ENCODE measurements at places on chromosomes 3 and 15. TPM values are rescaled to one million over a fixed set of nuclear protein-coding genes. Genes with fewer than 3 reads are reported as not detected.

Gene LCTL
- not detected for total RNA-seq

Gene AEN
- total RNA-seq = 6.7 TPM

Gene TRIM69
- 17.4 TPM for total RNA-seq

Gene CMTM8
- 16.8 TPM for total RNA-seq

Gene OSTN
- total RNA-seq = not detected

Gene ECE2
- total RNA-seq = not detected

DNA sequence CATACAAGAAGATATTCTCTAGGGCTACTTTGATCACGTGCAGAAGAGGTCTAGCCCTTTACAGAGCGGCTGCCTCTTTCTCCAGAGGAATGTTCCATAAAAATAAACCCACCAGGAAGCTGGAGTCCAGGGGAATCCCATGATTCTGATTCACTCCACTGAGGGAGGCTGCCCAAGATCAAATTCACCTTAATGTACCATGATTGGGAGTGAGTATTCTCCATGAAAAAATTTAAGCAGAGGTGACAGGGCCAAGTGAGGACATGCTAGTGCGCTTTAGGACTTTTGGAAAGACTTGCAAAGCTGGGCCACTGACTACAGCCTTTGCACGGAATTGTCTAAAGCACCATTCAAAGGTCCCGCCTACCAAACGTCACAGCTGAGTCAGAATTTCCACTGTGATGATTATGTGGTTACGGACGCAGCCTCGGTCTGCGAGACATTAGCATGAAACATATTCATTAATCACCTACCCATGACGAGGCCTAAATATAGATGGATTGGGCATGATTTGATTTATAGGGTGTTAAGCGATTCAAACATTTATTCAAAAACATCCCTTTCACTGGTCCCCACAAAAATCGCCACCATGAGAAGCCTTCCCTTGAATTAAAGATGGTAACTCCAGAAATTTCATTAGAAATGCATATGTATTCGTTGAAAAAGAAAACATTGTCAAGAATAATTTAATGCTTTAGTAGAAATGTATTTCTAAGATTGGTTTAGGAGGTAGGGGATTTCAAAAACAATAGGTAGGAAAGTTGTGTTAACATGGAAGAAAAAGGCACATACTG, 152.6 kb downstream of the GREM1 start:
- DNase-seq = no peak
- no peak overlapping the region for H3K27ac ChIP-seq
- no peak overlapping the region for H3K4me3 ChIP-seq
- H3K27me3 ChIP-seq = no peaks in the 10 kb centered on the region

DNA sequence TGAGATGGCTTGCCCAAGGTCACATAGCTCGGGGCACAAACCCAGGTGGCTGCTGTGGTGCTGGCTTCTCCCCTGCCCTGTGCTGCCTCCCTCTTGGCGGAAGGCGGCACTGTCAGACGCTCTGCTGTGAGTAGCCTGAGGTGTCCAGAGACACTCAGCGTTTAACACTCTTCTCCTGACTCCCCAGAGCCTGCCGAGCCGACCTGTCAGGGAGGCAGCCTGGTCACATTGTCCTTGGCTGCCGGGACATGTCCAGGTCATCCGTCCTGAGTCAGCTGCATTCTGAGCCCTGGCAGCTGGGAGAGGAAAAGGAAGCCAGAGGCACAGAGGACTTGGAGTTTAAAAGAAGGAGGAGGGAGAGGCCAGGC, 4.7 kb downstream of the LMAN1L start:
- H3K27ac ChIP-seq = peak overlapping the region; percentile 4
- H3K4me1 ChIP-seq = peaks cover 37% of the 10 kb centered on the region
- H3K4me3 ChIP-seq = no peak overlapping the region
- no peaks in the 10 kb centered on the region for H3K27me3 ChIP-seq

GRCh38 chr3:160448845-160449635, 546 bp downstream of the TRIM59 start:
- DNase-seq = no peak
- no peaks in the 10 kb centered on the region for H3K36me3 ChIP-seq
- H3K27me3 ChIP-seq = no peaks in the 10 kb centered on the region

GRCh38 chr15:73732930-73733329, 20.2 kb downstream of the INSYN1 start:
- H3K4me1 ChIP-seq = no peaks in the 10 kb centered on the region
- H3K4me3 ChIP-seq = no peak overlapping the region
- H3K36me3 ChIP-seq = no peaks in the 10 kb centered on the region
- H3K27ac ChIP-seq = no peak overlapping the region
- no peak for DNase-seq

- no peak overlapping the region for H3K4me3 ChIP-seq
- peaks cover 85% of the 10 kb centered on the region for H3K4me1 ChIP-seq
- H3K27ac ChIP-seq = no peak overlapping the region
These were observed 10.3 kb downstream of the CHD2 start for GRCh38 chr15:92910451-92910850.

DNA sequence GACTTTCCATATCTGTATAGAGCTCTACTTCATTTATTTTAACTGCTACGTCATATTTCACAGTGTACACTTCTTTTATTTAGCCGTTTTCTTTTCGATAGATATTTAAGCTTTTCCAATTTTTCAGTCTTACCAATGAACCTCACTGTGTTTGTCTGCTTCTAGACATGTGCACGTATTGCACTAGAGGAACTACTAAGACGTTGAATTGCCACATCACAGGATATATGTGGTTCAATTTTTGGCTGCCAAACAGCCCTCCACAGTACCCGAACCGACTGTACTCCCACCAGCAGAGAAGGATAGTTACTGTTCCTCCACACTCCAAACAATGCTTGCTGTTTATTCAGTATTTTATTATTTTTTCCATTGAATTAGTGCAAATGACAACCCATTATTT, 2.0 kb downstream of the NR1I2 start:
- H3K4me1 ChIP-seq = no peaks in the 10 kb centered on the region
- no peaks in the 10 kb centered on the region for H3K36me3 ChIP-seq
- H3K27me3 ChIP-seq = no peaks in the 10 kb centered on the region
- no peak overlapping the region for H3K27ac ChIP-seq
- no peak for DNase-seq

GRCh38 chr3:46576879-46577278, 10.8 kb upstream of the LRRC2 start:
- no peaks in the 10 kb centered on the region for H3K4me1 ChIP-seq
- H3K4me3 ChIP-seq = no peak overlapping the region
- DNase-seq = no peak
- no peak overlapping the region for H3K27ac ChIP-seq

GRCh38 chr3:124621498-124621897, 108.8 kb upstream of the UMPS start:
- H3K4me3 ChIP-seq = no peak overlapping the region
- H3K27ac ChIP-seq = no peak overlapping the region
- no peaks in the 10 kb centered on the region for H3K36me3 ChIP-seq
- DNase-seq = no peak
- no peaks in the 10 kb centered on the region for H3K27me3 ChIP-seq

DNA sequence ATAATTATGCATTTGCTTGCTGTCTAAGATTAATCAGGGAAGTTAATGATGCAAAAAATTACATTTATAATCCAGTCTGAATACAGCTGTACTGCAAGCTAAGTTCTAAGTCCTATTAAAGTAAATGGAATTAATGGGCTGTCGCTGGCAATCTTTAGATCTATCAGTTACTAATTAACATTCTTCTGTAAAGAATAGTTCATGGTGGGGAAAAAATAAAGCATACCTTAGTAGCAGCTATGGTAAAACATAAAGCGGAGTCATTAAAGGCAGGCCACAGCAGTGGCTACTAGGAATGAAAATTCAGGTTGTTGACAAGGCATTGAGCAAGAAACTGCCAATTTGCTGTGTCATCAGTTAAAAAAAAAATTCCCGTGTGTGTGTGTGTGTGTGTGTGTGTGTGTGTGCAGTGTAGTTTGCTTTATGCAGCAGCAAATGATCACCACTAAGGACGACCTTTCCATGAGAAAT, 129.8 kb downstream of the ZNF385D start:
- H3K4me1 ChIP-seq = no peaks in the 10 kb centered on the region
- H3K36me3 ChIP-seq = no peaks in the 10 kb centered on the region
- H3K27ac ChIP-seq = no peak overlapping the region

DNA sequence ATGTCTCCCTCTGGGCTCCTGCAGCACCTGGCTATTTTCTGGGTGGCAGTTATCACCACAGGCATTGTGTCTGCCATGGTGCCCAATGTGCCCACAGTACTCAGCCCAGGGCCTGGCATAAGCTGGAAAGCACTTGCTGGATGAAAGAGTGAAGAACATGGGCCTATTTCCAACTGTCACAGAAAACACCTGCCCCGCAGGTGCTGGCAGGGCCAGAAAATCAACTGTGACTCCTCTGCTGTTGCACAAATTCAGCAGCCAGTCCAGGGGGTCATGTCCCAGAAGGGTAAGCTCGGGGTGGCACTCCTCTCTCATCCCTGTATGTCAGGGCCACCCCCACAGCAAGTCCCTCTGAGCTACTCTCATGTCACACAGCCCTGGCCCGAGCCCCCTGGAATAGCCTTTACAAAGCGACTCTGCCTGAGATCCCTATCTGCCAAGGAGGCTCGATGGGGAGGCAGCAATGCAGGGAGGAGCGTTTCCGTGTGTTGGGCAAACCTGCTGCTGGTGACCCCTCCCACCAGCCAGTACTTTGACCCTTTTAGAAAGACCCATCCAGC, 16.9 kb downstream of the ITIH3 start:
- no peak for DNase-seq
- H3K36me3 ChIP-seq = no peaks in the 10 kb centered on the region
- no peak overlapping the region for H3K27ac ChIP-seq
- no peaks in the 10 kb centered on the region for H3K27me3 ChIP-seq
- no peaks in the 10 kb centered on the region for H3K4me1 ChIP-seq

DNA sequence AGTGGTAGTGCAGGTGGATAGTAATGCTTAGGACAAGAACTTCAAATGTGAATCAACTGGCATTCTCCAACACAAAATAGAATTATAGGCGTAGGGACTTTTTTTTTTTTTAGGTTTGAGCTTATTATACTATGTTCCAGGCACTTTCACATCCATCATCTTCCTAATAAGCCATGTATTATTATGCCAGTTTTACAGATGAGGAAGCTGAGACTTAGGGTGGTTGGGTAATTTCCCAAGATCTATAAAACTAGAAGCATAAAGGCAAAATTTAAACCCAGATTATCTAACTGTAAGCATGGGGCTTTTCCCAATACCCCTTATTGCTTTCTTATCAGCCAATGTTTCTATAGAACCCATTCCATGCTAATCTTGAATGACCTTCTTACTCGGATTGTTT, 75.1 kb upstream of the ETV5 start:
- H3K36me3 ChIP-seq = no peaks in the 10 kb centered on the region
- H3K4me3 ChIP-seq = no peak overlapping the region

- no peaks in the 10 kb centered on the region for H3K27me3 ChIP-seq
- DNase-seq = no peak
- 0 out of 2 replicates have a peak overlapping the region, but pooled peaks have one; percentile 9 for H3K27ac ChIP-seq
- no peaks in the 10 kb centered on the region for H3K4me1 ChIP-seq
- H3K4me3 ChIP-seq = no peak overlapping the region
These were observed 47.0 kb upstream of the PPIB start for GRCh38 chr15:64209680-64210334.

DNA sequence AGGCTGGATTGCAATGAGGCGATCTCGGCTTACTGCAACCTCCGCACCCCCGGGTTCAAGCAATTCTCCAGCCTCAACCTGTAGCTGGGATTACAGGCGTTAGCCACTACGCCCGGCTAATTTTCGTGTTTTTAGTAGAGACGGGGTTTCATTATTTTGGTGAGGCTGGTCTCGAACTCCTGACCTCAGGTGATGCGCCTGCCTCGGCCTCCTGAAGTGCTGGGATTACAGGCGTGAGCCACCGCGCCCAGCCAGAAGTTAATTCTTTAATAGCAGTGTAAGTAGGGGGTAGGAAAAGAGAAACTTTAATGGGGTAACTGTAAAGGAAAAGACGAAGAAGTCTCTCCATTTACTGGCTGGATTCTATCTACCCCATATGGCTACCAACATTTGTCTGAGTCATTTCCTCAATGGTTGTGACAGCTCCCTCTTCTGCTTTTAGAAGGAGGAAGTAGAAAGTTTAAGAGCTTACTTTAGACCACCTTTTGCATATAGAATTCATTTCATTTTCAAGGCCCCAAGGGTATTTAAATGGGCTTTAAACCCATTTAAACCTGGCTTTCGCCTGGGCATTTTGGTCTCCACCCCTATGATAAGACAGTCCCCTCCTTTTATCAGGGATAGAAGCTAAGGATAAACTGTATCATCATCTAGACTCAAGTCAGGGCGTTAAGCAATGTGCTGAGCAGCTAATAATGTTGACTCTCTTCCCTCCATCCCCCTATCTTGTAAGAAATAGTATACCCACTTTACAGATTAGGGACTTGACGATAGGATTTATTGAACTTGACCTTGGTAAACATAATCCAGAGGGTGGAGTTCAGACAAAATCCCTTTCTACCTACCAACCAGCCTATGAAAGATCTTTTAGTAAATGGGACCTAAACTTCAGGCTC, 1.1 kb upstream of the CDV3 start:
- H3K36me3 ChIP-seq = peaks cover 21% of the 10 kb centered on the region
- H3K4me3 ChIP-seq = peak overlapping the region; percentile 50
- no peaks in the 10 kb centered on the region for H3K27me3 ChIP-seq
- peak; percentile 60 for DNase-seq

GRCh38 chr15:94300612-94301011, 69.3 kb downstream of the MCTP2 start:
- H3K36me3 ChIP-seq = no peaks in the 10 kb centered on the region
- H3K4me3 ChIP-seq = no peak overlapping the region
- DNase-seq = no peak
- H3K4me1 ChIP-seq = no peaks in the 10 kb centered on the region
